ENCODE measurements at places on chromosomes 2 and 18.

- DNase-seq: no peak
Measured at GRCh38 chr2:226671141-226671676, 128.4 kb downstream of the IRS1 start.

- DNase-seq: peak; percentile 8
Measured at GRCh38 chr2:238728330-238729260, 119.3 kb upstream of the TWIST2 start.

DNA sequence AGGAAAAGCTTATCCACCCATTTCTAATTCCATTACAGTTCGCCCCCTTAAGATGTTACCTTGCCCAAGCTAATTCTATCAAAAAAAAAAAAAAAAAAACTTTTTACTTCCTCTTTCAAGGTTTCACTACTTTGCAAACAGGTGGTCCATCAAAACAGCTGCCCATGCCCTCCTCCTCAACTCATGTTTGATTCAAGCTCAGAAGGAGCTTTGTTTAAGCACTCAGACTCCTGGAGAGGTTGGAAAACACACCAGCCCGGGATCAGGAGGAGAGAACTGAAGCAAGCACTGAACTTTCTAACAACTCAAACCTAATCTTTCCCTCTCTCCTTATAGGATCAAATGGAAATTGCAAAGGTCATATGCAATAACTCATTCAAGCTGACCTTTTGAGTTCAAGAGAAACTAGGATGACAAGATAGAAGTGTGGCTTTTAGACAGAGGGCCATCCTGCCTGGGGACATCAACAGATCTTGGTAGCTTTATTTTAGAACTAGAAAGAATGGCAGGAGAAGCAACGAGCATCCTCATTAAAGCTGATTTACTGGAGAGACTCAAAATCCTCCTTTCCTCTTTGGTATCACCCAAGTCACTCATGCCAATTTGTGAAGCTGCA, 28.3 kb upstream of the FZD7 start:
- DNase-seq: no peak

DNA sequence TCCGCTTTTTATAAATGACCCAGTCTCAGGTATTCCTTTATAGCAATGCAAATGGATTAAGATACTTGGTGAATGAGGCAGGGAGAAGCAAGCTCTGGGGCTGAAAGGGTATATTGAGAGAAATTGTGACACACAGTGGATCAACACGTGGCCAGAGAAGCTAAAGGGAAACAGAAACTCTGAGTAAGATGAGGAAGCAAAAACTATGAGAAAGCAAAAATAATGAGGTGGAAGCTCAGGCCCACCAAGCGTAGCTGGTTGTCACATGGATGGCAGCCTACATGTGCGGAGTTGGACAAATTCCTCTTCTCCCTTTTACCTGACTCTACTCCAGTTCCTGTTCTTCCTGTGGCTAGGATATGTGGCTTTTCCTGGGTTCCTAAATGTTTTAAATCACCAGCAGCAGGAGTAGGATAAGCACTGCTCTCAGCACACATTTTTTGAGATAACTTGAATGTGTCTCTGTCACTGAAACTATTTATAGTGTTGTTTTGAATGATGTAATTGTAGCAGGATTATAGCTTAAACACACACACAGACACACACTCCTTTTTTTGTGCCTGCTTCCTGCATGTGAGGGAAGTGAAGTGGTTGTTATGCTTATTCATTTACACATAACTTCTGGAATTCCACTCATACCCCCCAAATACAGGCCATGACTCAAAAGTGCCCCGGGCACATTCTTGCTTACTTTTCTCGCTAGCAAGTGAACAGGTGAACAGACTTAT, 30.1 kb upstream of the EPC2 start:
- no peak for DNase-seq

DNA sequence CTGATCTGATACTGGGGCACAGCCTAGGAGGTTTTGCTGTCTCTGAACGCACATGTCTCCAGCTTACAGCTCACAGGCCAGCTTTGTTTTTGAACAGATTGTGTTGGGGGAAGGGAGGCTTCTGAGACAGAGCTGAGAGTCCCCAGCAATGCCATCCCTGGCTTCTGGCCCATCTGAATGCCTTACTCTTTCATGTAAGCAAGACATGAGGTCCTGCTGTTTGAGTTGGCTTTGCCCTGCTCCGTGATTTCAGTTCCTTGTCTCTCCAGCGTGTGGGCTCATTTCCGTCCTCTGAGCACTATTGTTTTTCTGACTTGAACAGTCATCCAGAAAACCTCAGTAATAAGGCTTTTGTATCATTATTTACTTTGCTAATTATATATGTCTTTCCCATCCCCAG, 194.9 kb upstream of the TNP1 start:
- DNase-seq: no peak

DNA sequence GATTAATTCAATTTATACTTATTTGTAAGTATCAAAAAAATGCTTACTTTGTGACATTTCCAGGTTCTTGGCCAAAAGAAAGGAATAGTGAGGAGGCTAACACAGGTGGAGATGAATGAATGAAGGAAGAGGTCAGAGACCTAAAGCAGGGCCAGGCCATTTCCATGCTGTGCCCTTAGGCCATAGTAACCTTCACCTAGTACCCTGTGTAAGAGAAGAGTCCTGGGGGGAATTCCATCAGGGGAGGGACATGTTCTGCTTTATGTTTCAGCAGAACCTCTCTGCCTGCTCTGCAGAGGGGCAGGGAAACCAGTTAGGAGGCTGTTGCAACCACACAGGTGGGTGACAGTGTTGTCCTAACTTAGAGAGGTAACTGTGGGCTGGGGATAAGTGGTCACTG, 204.2 kb upstream of the CDH20 start:
- no peak for DNase-seq

GRCh38 chr2:74448771-74449170, 6.1 kb upstream of the INO80B start:
- DNase-seq: no peak

GRCh38 chr2:36497570-36498163, 100.3 kb downstream of the FEZ2 start:
- DNase-seq: no peak

DNA sequence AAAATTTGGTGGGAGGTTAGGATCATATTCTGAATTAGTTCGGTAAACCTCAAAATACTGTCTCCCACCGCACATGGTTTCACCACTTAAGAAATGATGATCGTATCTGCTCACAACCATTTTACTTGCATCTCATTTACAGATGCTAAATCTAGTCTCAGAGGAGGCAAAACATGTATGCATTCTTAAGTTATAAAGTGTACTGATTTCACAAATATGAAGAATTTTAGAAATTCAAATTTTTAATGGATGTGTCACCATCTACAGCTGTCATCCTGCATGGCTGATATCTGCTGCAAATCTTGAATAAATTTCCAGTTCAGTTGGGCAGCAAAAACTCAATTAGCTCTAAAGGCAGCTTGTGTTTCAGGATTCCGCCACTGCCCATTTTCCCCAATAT, 243.3 kb upstream of the KCNJ3 start:
- DNase-seq: no peak

- DNase-seq: no peak
Measured at GRCh38 chr2:36516136-36516870, 81.7 kb downstream of the FEZ2 start.

DNA sequence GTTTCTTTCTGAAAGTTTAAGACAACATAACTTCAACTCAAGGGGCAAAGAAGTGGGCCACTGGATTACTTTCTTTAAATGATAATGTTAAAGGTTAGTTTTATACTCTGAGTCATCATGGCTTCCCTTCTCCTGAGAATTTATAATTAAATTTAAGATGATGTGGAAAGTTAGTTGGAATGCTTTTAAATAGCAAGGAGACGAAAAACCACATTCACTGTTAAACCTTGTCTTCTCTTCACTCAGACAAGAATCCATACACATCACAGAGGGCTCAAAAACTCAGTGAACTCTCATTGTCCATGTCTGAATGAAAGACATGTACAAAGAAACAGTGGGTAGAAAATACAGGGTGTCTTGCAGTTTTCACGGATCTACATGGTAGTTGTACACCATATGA, 65.6 kb downstream of the COL5A2 start:
- no peak for DNase-seq

DNA sequence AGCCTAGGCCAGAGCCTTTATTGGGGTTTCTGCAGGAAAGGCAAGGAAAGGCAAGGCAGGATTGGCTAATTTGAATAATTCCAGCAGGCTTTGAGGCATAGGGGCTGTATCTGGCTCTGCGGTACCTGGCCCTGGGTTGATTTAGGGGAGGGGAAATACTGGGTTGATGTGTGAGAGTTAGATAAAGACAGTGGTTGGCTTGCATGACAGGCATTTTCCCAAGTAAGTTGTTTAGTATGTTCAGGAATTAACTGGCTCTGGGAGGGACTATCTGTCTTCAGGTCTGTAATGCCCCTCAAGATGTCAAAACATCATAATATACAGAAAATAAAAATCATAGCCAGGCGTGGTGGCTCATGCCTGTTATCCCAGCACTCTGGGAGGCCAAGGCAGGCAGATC, 98.7 kb downstream of the UBR3 start:
- DNase-seq: no peak

- no peak for DNase-seq
Measured at GRCh38 chr2:100391735-100392515, 25.5 kb downstream of the CHST10 start.

DNA sequence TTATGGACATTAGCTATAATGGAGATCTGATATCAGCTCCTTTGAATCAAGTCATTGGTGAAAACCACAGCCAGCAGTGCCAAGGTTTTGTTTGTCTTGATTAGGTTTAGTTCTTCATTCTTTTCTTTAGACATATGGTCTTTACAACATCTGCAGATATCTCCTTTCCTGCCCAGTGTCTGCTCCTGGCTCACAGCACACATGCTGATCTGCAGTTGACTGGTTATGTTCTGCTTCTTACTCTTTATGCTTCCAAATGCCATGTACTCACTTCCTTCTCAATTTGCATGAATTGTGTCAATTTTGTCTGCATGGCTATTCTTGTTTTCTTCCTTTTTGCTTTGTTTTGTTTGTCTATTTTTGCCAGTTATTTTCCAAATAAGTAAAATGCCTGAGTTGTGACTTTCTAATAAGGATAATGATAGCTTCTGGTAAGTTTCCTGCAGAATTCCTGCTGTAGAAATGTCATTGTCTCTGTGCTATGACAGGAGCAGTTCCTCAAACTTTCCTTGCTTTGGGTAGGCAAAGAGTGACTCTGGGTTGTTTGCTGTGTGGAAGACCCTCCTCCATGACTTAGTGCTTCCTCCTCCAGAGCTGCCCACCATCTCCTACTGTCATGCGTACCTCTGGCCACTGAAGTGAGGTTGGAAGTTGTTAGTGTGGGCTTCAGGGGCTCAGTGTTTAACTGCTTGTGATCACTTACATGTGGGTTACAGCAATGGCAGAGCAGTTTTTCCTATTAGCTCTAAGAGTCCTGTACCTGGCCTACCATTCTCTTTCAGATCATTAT, 8.2 kb downstream of the ARHGAP25 start:
- no peak for DNase-seq

DNA sequence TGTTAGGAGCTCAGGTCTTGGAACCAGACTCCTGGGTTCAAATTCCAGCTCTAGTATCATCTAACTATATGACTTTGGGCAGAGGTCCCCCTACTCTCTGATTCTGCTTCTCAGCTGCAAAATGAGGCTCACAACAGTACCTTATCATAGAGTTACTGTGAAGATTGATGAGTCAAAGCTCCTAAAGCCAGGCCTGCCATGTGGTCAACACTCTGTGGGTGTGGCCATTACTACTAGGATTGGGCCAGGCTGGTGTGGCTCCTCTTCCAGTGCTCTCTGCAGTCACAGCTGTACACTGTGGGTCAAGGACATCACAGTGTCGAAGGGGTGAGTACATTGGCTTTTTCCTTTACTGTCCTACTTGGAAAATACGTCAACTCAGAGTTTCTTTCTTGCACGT, 22.6 kb downstream of the CAPN13 start:
- peak; percentile 41 for DNase-seq

DNA sequence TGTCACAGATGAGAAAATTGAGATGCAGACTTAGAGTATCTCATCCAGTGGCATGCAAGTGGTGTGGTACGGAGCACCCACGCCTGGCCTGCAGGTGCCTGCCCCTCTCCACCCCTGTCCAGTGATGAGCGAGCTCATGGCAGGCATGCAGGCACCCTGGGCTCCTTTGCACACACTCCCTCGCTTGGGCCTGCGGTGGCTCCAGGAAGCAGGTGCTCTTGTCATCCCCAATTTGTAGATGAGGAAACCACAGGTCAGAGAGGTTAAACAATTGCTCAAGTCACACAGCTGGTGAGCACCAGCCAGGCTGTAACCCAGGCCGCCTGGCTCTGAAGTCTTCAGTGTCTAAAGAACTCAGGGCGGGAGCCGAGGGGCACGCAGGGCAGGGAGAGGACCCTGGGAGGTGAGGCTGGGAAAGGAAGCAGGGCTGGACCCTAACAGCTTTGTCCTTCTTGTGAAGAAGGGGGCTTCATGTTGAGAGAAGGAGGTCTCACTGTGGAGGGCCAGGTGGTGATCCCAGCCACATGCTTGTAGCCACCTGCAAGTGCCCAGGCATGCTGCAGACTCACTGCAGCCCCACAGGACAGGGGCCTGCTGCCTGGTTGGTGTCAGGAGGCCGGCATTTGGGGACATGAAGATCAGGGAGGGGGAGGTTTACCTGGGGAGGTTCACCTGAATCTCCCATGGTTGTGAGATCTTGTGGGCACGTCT, 166.2 kb downstream of the SH3RF3 start:
- no peak for DNase-seq

DNA sequence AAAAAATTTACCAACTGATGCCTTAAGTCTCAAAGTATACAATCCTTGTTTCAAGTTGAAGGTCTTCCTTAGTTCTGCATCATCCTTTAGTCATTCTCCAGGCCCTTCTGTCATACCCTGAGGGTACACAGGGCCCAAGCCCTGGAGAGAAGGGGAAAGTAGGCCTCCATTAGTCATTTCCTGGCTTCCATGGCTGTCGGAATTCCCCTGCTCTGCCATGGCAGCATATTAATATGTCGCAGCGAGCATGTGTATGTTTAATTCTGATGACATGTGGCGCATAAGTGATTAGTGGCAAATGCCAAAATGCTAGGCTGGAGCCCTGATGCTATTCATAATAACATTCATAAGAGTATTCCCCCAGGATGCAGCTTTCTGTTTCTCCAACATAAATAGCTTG, 22.1 kb downstream of the GPR39 start:
- DNase-seq: no peak

DNA sequence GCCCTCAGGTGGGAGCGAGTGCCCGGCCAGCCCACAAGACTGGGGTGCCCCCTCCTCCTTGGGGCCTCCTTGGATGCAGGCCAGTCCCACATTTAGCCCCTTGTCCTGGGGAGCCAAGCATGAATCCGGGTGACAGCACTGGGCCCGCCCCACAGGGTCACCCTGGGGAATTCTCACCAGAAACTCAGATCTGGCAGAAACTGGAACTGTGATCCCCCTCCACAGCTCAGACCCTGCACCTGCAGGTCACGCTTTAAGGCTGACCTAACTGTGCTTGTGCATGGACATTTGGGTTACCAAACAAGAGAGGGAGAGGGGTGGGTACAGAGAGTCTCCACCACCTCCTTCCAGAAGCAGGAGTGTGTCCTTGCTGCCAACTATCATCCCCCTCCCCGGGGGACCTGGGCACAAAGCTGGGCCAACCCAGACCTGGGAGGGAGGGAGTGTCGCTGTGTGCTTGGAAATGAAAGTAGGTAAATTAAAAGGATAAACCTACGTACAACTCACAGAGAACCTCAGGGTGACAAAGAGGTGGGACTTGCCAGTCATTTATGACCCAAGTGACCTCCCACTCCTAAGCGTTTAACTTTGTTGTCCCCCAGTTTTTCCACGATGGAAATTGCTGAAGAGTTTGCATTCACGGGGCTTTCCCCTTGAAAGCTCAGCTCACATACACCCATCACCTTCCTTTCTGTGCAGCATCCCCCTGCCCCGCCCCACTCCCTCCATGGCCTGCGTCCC, 9.1 kb downstream of the ITM2C start:
- DNase-seq: no peak

GRCh38 chr2:205119136-205119535, 563.2 kb upstream of the NRP2 start:
- no peak for DNase-seq
